ENCODE measurements at places on chromosomes 4 and X. TPM values are rescaled to one million over a fixed set of nuclear protein-coding genes. Genes with fewer than 3 reads are reported as not detected.
A peak's percentile ranks its signal among the peaks of the same experiment; 100 is the strongest.

DNA sequence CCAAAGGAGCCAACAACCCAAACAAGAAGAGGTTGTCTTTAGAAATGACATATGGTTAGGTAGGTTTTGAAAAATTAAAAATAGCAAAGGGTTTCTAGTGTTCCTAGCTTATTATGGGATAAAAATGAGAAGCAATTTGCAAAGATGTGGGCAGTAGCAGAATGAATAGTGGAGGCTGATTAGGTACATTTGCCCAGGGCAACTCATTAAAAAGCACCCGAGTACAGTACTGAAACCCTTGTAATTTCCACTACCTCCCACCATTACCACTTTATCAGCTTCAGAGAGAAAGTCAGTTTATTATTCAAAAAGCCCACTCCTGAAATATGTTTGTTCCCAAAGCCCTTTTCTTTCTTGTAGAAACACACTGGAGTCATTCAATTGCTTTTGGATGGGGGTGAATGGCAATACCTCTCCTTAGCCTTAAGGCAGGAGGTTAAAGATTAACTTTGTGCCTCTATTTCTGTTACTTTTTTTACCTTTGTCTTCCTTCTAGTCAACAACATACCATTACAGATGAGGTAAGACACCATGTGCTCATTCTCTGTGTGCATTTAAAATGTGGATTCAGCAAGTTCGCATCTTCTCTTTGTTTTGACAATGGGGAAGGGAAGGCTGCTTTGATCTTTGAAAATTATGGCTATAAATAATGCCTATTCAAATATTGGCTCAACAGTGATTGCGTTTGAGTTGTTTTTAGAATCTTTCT, 353.8 kb upstream of the CASK start:
- no peak overlapping the region for H3K4me3 ChIP-seq
- H3K4me1 ChIP-seq, result no peaks in the 10 kb centered on the region
- no peak overlapping the region for H3K27ac ChIP-seq
- H3K36me3 ChIP-seq, result no peaks in the 10 kb centered on the region

GRCh38 chr4:25031077-25031621, 403 bp upstream of the LGI2 start:
- no peak overlapping the region for H3K4me3 ChIP-seq
- peaks cover 51% of the 10 kb centered on the region for H3K27me3 ChIP-seq

DNA sequence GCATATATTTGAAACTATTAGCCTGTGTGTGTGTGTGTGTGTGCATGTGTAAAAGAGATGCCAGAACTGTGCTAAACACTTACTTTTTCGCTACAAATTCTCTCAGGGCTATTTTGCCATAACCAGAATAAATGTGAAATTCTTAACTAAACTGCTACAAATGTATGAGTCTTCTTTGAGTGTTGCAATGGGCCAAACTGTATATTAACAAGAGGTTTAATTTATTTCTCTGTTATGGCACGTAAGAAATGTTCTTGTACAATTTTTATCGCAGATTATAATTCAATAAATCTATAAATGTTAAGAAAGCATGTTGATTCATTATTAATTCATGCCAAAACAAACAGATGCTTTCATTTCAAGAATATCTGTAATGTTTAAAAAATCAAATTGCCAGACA, 454.5 kb upstream of the PCDH7 start:
- no peak for DNase-seq
- H3K27me3 ChIP-seq, result no peaks in the 10 kb centered on the region
- H3K27ac ChIP-seq, result no peak overlapping the region
- no peaks in the 10 kb centered on the region for H3K36me3 ChIP-seq

GRCh38 chr4:6573986-6574746, 823 bp upstream of the MAN2B2 start:
- DNase-seq, result no peak
- peaks cover 6% of the 10 kb centered on the region for H3K36me3 ChIP-seq
- no peaks in the 10 kb centered on the region for H3K27me3 ChIP-seq
- H3K4me3 ChIP-seq, result peak overlapping the region; percentile 92
- peak overlapping the region; percentile 82 for H3K27ac ChIP-seq

DNA sequence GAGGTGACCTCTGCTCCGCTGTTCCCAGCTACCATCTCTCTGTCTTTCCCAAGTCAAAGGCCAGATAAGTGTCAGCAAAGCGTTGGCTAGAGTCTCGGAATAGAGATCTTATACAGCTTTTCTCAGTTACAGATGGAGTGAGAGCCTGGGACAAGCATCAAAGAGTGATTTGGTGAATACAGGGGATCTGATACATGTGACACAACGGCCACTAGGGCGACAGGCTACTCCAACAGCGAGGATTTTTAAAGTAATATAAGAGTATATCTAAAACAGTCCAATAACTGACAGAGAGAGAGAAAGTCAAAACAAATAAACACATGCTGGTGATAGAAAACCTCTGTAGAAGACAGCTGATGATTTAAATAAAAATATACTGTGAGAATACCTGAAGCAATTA, 433.1 kb upstream of the SMIM31 start:
- no peak overlapping the region for H3K4me3 ChIP-seq
- H3K4me1 ChIP-seq, result no peaks in the 10 kb centered on the region
- no peak overlapping the region for H3K27ac ChIP-seq
- no peak for DNase-seq
- H3K27me3 ChIP-seq, result no peaks in the 10 kb centered on the region

- peak overlapping the region; percentile 73 for H3K4me3 ChIP-seq
- no peak for DNase-seq
- no peaks in the 10 kb centered on the region for H3K36me3 ChIP-seq
- H3K27ac ChIP-seq, result peak overlapping the region; percentile 21
Observed at GRCh38 chrX:72045552-72046277, 86.0 kb downstream of the RTL5 start.

GRCh38 chrX:29044423-29045184, 457.4 kb downstream of the IL1RAPL1 start:
- H3K36me3 ChIP-seq, result no peaks in the 10 kb centered on the region
- no peak for DNase-seq
- H3K4me3 ChIP-seq, result no peak overlapping the region
- H3K4me1 ChIP-seq, result no peaks in the 10 kb centered on the region

- H3K4me3 ChIP-seq, result no peak overlapping the region
- H3K27me3 ChIP-seq, result no peaks in the 10 kb centered on the region
- H3K36me3 ChIP-seq, result peaks cover 2% of the 10 kb centered on the region
- peaks cover 37% of the 10 kb centered on the region for H3K4me1 ChIP-seq
Observed at GRCh38 chr4:8443801-8444200, 3.2 kb downstream of the TRMT44 start.

DNA sequence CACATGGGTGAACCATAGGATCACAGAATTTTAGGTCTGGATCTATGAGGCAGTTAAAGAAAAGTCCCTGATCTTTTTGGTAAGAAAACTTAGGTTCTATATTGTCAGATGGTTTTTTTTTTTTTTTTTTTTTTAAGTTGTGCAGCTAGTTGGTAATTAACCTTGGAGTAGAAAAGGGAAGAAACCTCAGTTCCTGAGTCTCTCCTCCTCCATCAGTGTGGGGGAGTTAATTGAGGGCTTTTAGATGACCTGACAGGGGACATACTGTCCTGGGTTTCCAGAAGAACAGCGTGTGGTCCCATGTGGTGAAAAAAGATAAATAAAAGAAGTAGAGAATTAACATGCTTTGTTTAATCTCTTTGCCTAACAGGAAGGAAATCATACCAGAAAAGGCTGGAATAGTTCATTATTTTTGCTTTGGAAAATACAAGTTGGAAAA, 123.7 kb downstream of the ARHGAP10 start:
- H3K4me3 ChIP-seq, result no peak overlapping the region
- H3K36me3 ChIP-seq, result peaks cover 6% of the 10 kb centered on the region
- no peaks in the 10 kb centered on the region for H3K4me1 ChIP-seq
- no peaks in the 10 kb centered on the region for H3K27me3 ChIP-seq
- H3K27ac ChIP-seq, result peak overlapping the region; percentile 39

GRCh38 chr4:147779451-147779850, 47.6 kb downstream of the ARHGAP10 start:
- H3K27ac ChIP-seq, result peak overlapping the region; percentile 72
- H3K36me3 ChIP-seq, result no peaks in the 10 kb centered on the region
- peaks cover 37% of the 10 kb centered on the region for H3K4me1 ChIP-seq
- no peaks in the 10 kb centered on the region for H3K27me3 ChIP-seq
- H3K4me3 ChIP-seq, result peak overlapping the region; percentile 37
- DNase-seq, result no peak

DNA sequence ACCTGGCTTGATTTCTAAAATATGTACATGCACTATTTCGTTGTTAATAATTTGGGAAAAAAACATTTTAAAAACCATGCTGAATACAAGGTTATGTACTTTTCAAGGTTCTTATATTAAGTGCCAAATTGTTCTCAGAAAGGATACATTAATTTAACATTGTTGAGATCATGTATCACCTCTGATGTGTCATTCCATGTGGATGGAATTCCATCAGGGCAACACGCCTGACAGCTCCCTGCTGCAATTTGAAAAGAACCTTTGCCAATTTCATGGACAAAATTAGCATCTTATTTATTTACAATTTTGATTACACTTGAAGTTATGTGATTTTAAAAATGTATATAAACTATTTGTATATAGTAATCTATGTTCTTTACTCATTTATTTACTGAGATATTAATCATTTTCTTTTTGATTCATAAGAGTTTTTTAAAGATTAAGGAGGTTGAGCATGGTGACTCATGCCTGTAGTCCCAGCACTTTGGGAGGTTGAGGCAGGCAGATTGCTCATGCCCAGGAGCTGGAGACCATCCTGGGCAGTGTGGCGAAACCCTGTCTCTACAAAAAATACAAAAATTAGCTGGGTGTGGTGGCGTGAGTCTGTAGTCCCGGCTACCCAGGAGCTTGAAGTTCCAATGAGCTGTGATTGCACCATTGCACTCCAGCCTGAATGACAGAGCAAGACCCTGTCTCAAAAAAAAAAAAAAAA, 142.8 kb downstream of the ENPP6 start:
- DNase-seq, result no peak
- H3K27ac ChIP-seq, result no peak overlapping the region
- no peaks in the 10 kb centered on the region for H3K4me1 ChIP-seq
- H3K36me3 ChIP-seq, result no peaks in the 10 kb centered on the region
- no peak overlapping the region for H3K4me3 ChIP-seq
- peaks cover 38% of the 10 kb centered on the region for H3K27me3 ChIP-seq

- DNase-seq, result no peak
- H3K27ac ChIP-seq, result peak overlapping the region; percentile 37
- peaks cover 17% of the 10 kb centered on the region for H3K4me1 ChIP-seq
- no peaks in the 10 kb centered on the region for H3K36me3 ChIP-seq
- H3K4me3 ChIP-seq, result peak overlapping the region; percentile 80
Observed at GRCh38 chrX:118977424-118977823, 3.0 kb downstream of the LONRF3 start.

GRCh38 chr4:125084608-125085007, 230.1 kb upstream of the FAT4 start:
- H3K27me3 ChIP-seq, result no peaks in the 10 kb centered on the region
- DNase-seq, result no peak
- no peaks in the 10 kb centered on the region for H3K36me3 ChIP-seq
- H3K4me3 ChIP-seq, result no peak overlapping the region
- H3K4me1 ChIP-seq, result no peaks in the 10 kb centered on the region

GRCh38 chr4:7007142-7007907, 35.8 kb upstream of the TADA2B start:
- H3K4me1 ChIP-seq, result peaks cover 4% of the 10 kb centered on the region
- peak overlapping the region; percentile 75 for H3K27ac ChIP-seq
- DNase-seq, result no peak
- no peaks in the 10 kb centered on the region for H3K27me3 ChIP-seq
- H3K36me3 ChIP-seq, result peaks cover 5% of the 10 kb centered on the region

GRCh38 chr4:128299848-128300247, 12.2 kb upstream of the PGRMC2 start:
- no peak overlapping the region for H3K4me3 ChIP-seq
- no peak overlapping the region for H3K27ac ChIP-seq
- no peaks in the 10 kb centered on the region for H3K27me3 ChIP-seq
- DNase-seq, result no peak
- H3K36me3 ChIP-seq, result peaks cover 6% of the 10 kb centered on the region

DNA sequence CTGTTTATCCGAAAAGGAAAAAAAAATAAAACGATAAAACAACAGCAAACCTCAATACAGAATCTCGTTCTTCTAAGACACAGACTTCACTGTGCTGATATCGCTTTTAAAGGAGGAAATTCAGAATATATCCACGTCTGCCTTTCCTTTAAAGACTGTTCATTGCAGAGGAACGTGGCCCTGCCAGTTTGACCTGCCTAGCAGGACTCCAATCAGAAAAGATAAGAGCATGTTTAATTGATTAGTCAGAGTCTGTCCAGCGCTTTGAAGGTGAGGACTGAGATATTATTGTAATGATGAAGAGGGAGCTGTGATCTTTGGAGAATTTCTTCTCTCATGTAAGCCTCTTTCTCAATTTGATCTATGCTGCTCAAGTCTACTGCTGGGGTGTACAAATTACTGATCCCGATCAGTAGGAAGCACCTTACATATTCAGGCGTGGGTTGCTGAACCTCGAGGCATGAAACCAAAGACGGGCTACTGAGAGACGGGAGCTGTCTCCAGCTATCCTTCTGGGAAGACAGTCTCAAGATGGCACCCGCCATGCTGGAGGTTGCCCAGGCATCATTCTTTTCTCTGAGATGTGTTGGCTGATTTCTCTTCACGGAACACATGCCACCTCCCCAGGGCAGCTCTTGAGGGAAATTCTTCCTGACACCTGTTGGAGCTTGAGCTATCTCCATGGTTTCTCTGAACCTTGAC, 146.1 kb downstream of the SHOX start:
- H3K4me1 ChIP-seq, result no peaks in the 10 kb centered on the region
- no peak overlapping the region for H3K27ac ChIP-seq
- no peaks in the 10 kb centered on the region for H3K27me3 ChIP-seq

DNA sequence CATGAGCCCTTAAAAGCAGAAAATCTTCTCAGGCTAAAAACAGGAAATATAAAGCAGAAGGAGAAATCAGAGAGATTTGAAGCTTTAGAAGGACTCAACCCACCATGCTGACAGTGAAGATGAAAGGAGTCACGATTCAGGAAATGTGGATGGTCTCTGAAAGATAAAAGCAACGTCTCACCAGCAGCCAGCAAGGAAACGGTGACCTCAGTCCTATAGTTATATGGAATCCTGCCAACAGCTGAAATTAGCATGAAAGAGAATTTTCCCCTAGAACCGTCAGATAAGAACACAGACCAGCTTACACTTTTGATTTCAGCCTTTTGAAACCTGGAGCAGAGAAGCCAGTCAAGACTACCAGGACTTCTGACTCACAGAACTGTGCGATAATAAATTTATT, 715.7 kb upstream of the HTR2C start:
- H3K36me3 ChIP-seq, result no peaks in the 10 kb centered on the region
- H3K4me1 ChIP-seq, result no peaks in the 10 kb centered on the region
- H3K27me3 ChIP-seq, result no peaks in the 10 kb centered on the region

DNA sequence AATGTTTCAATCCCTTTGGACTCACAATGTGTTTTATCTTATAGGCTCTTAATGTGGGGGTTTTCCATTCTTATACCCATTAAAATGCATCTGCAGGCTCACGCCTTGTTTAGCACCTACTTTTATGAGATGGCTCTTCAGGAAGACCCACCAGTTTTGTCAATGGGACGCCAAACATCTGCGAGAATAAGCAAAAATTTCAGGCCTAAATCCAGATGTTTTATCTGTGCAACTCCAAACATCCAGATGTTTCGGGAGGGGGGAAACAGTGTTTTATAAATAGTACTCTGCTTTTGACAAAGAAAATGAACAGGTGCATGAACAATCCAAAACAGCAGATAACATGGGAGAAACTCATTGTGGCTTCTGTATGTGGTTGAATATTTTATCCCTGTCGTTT, 342.8 kb downstream of the DHX15 start:
- H3K4me3 ChIP-seq, result no peak overlapping the region
- DNase-seq, result no peak
- no peaks in the 10 kb centered on the region for H3K4me1 ChIP-seq
- no peaks in the 10 kb centered on the region for H3K27me3 ChIP-seq

GRCh38 chr4:123606946-123607542, 210.4 kb downstream of the SPRY1 start:
- peaks cover 8% of the 10 kb centered on the region for H3K4me1 ChIP-seq
- no peak overlapping the region for H3K27ac ChIP-seq
- H3K36me3 ChIP-seq, result no peaks in the 10 kb centered on the region
- H3K27me3 ChIP-seq, result no peaks in the 10 kb centered on the region
- no peak overlapping the region for H3K4me3 ChIP-seq

ARHGAP6 gene
- 0.30 TPM for total RNA-seq

HS6ST2 gene
- not detected for total RNA-seq

BEND4 gene
- total RNA-seq, result 0.47 TPM

All from T-helper 17 cell (primary cell).